ENCODE measurements at places on chromosomes 12 and 14. TPM values are rescaled to one million over a fixed set of nuclear protein-coding genes. Genes with fewer than 3 reads are reported as not detected.
A peak's percentile ranks its signal among the peaks of the same experiment; 100 is the strongest.

DNA sequence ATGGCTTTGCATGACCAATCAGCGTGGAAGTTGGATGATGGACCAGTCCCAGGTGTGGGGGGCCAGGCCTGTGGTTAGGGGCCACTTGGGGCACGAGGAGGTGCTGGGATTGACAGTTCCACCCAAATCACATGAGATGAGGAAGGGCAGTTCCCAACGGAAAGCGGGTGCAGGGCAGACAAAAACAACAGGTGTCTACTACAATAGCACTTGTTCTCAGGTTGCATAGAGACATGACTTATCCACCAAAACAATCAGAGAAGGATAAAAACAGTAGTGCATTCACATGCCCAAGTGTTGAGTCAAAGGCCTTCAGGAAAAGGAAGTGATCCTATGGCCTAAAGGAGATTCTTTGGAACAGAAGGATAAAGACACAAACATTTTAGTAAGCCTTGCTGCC lies 14.6 kb upstream of the EIF2B2 start:
- DNase-seq: peak; percentile 70

GRIN2B gene
- not detected for total RNA-seq

GNPTAB gene
- 14.8 TPM for total RNA-seq

SERPINA9 gene
- not detected for total RNA-seq

DNA sequence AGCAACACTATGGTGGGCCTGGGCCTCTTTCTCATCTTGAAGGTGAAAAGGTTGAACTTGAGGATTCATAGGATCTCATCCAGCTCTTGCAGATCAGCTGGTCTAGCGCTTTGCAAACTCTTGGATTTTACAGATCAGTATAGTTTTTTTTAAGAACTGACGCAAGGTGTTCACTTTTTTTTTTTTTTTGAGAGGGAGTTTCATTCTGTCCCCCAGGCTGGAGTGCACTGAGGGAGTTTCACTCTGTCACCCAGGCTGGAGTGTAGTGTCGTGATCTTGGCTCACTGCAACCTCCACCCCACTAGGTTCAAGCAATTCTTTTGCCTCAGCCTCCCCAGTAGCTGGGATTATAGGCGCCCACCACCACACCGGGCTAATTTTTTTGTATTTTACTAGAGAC lies 20.4 kb upstream of the LGMN start:
- DNase-seq: no peak

- DNase-seq: no peak
These were observed 82.4 kb downstream of the TTC9 start for GRCh38 chr14:70724110-70724509.

HVCN1 gene
- total RNA-seq: not detected

DNA sequence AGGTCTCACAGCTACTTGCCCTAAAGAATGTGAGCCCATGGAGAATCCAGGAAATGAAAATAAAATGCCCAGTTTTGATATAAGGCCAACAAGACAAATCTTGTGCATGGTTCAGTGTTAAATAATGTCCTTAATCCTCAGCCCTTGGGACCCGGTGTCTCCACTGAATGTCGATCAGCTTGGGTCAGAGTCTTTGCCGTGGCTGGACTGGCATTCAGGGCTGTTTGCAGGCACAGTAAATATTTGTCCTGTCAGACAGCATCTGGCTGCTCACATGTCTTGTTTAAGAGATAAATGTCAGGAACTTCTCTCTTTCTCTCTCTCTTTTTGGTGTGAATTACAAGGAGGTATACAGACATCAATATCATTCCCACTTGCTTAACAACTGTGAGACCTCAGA lies 452.5 kb downstream of the FUT8 start:
- DNase-seq: no peak

DNA sequence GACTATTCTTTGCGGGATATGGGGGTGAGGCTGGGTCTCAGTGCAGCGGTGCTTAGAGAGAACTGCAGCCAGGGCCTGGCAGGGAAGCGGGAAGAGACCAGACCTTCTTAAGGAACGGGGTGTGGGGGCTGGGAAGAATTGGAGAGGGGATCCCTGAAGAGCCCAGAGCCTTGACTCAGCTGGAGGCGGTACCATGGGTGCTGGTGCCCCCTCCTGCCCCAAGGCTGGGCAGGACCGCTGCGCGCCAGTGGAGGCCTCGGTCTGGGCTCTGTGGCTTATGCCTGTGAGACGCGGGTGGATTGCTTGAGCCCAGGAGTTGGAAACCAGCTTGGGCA lies 1.3 kb upstream of the RNU7-1 start:
- no peak for DNase-seq

NXPH4 gene
- total RNA-seq: 2.8 TPM

GRCh38 chr12:99302874-99303273 lies 344.7 kb upstream of the GARIN6 start:
- DNase-seq: no peak

DNA sequence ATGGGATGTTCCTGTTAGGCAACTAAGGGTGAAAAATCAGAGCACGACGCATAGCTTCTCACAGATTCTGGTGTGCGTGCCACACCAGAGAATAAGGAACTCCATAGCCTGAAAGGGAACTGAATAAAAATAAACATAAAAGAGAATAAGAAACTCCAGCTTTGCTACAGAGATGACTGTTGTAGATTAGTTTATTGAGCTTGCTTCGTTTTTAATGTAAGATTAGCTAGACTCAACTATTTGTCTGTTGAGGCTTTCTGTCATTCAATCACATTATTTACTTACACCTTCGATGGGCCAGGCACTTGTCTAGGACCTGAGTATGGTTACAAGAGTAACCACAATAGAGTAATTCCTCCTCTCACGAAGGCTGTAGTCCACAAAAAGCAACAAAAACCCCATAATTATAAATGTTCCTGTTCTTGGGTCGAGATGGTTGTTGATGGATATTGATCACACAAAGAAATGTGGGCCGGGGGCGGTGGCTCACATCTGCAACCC lies 807 bp upstream of the ZCCHC8 start:
- no peak for DNase-seq

DNA sequence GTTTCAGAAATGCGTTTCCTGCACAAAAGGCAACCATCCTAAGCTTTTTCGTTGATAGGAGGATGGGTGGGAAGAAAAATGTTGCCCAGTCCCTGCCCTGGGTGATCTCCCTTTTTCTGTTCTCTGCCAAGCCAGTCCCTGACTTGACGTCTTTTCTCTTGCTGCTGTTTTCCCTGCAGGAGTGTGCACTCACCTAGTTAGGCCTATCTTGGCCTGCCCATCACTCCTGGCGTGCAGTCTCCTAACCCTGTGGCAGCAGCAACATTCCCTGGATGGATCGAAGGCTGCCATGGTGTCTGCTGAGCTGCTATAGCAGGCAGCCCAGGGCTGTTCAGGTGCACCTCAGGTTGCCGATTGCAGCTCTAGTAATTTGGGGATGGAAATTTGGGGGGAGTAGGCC lies 1.2 kb downstream of the UNC119B start:
- no peak for DNase-seq

GRCh38 chr14:22484632-22485031 lies 104.4 kb downstream of the DAD1 start:
- DNase-seq: no peak

ZFP36L1 gene
- 426 TPM for total RNA-seq

DNA sequence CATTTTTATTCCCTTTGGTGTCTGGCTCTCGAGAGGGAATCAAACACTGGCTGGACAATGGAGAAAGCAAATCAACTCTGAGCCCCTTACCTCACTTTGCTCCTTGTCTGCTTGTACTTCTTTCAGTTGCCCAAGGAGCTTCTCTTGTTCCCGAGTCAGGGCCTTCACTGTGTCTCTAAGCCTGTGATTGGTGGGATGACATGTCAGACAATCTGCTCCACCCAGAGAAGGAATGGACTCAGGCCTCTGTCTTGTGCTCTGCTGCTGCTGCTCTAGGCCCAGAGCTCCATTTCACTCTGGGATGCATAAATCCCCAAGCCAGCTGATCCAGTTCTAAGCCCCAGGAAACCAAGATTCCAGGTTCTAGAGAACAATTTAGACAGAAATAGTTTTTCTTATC lies 7.6 kb downstream of the CALCOCO1 start:
- no peak for DNase-seq

GRCh38 chr12:123713398-123713797 lies 1.2 kb downstream of the ATP6V0A2 start:
- peak; percentile 14 for DNase-seq

DNA sequence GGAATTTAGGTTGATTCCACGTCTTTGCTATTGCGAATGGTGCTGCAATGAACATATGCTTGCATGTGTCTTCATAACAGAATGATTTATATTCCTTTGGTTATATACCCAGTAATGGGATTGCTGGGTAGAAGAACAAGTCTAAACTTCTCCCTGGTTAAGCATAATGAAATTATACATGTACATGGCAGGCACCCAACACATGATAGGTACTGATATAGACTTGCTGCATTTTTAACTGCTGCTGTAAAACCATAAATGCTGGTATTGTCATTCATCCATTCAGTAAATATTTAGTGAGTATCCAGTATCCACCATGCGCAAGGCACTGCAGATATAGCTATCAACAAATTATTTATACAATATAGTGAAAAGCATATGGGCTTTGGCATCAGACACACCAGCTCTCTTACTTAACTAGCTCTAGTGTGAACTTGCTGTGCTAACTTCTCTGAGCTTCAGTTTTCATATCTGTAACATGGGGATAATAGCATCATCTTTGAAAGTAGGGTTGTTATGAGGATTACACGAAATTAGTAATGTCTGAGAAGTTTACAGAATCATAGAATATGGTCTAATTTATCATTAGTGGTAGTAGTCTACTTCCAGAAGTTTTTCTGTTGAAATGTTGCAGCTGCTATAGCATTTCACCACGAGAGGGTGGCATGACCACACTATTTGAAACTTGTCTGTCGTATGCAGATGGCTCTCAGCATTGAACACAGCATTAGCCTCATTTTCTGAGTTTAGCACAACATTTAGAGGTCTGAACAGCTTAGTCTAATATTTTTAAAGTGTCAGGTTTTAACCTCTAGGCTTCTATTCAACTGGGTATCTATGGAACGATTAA lies 32.0 kb upstream of the SEL1L start:
- peak; percentile 48 for DNase-seq

GRCh38 chr12:119678459-119678858 lies 10.5 kb downstream of the PRKAB1 start:
- DNase-seq: no peak

GRCh38 chr14:21537090-21537424 lies 10.9 kb upstream of the SALL2 start:
- no peak for DNase-seq

- no peak for DNase-seq
These were observed 48.2 kb upstream of the DAAM1 start for GRCh38 chr14:59140106-59140843.

- DNase-seq: no peak
These were observed 10.1 kb upstream of the PITPNM2 start for GRCh38 chr12:123160801-123161487.

STAT6 gene
- total RNA-seq: 99.7 TPM

GRCh38 chr14:104298458-104298857 lies 160.1 kb downstream of the KIF26A start:
- no peak for DNase-seq

IL23A gene
- 0.61 TPM for total RNA-seq

CAPZA3 gene
- total RNA-seq: 0.28 TPM

KRT80 gene
- total RNA-seq: 27.4 TPM

DNA sequence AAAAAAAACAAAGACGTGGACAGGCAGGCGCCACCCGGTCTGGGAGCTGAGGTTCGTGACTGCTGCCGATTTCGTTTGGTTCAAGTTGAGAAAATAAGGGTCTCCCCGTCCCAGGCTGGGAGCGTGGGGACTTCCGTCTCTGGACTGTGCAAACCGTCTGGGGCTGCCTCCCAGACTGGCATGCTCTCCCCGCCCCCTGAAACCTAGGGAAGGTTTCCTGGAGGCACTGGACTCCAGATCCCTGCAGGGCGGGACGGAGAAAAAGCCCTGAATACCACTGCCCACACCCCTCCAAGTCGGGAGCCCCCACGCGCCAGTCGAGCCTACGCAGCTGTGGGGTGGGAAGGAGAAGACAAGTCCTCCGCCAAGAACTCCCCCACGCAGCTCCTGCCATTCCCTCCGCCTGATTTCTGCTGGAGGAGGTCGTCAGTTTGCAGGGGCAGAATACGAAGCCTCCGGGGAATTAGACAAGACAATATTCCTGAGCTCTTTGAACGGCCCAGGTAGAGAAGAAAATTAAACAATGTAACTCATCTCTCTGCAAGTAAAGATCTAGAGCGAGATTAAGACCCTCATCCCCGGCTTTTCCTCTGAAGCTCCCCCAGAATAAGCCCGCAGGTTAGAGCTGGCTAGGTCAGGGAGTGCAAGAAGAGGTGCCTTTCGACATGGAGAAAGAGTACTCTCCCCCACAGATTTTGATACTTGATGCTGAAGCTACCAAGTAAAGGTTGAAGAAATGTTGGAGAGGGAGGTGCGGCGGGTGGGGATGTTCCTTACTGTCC lies 10.4 kb upstream of the HOXC13 start:
- DNase-seq: no peak

DNA sequence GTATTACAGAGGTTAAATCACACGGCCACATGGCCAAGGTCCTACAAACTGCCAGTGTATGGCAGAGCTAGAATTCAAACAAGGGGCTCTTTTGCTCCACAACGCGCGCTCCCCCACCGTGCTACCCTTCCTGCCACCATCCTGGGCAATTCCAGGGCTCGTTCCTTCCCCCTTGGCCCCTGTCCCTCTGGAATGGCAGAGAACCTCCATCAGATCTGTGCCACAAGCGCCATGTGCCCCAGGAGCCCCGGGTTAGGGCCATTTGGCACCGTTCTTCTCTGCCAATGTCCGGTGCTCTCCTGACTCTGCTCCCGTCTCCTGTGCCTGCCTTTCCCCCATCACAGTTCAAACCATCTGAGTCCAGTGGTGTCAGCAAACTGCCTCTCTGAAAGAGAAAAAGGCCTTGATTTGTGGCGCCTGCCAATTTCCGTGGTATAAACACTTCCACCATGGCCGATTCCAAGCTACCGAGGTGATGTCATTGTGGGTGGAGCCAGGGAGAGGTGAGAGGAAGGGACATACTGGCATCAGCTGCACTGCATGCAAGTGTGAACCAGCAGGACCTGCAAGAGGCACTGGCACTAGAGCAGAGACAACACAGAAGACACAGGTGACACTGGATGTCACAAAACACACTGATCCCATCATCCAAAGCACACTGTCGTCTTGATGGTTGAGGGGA lies 163.1 kb downstream of the CALM1 start:
- DNase-seq: no peak

PLEKHG7 gene
- not detected for total RNA-seq

GRCh38 chr12:113200021-113200797 lies 14.7 kb downstream of the RITA1 start:
- no peak for DNase-seq

DNA sequence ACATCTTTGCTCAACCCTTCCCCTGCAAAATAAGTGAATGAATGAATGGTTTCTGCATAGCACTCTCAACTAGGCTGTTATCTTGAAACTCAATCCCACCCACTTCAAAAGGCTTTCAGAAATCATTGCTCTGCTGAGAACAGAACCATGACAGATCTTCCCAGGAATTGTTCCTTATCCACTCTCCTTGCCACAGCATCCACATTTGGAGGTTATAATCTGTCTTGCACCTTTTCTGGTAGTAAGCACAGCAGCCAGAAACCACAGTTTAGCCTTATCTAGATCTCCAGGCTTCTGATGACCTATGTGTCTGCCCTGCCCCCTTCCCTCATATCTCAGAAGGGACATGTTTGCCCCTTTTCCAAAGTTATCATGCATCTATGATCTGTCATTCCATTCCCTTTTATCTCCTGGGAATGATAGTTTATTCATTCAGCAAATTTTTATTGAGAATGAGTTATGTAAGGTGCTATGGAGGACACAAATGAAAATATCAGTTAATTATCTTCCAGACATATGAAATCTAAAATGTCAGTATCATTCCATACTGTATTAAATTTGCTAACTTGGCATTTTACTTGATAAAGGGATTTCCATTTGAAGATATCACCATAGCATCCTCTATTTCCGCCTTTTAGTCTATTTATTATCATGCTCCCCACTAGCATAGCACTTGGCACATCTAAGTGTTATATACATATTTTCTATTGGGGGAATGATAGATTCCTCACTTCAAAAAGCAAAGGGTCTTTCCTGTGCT lies 21.4 kb downstream of the LGR5 start:
- no peak for DNase-seq
